ENCODE measurements at places on chromosomes 13 and 19.
A peak's percentile ranks its signal among the peaks of the same experiment; 100 is the strongest.

DNA sequence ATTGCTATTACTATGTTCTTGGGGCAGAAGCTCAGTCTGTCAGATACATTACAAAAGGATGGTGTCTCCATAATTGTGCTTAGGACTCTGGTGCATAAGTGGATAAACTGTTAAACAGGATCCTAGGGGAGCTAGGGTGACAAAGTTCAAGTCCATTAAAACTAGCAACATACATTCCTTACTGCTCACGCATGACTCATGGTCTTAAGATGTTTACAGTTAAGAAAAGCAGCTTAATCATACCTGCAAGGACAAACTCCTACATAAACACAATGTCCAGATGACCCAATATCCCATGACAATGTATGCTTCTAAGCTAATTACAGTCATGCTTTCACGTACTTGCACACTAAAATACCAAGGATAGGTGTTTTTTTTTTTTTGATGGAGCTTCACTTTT is 3.5 kb upstream of the ZNF701 start:
- no peak for DNase-seq

GRCh38 chr13:92459306-92459705 is 767.3 kb upstream of the GPC6 start:
- no peak for DNase-seq

DNA sequence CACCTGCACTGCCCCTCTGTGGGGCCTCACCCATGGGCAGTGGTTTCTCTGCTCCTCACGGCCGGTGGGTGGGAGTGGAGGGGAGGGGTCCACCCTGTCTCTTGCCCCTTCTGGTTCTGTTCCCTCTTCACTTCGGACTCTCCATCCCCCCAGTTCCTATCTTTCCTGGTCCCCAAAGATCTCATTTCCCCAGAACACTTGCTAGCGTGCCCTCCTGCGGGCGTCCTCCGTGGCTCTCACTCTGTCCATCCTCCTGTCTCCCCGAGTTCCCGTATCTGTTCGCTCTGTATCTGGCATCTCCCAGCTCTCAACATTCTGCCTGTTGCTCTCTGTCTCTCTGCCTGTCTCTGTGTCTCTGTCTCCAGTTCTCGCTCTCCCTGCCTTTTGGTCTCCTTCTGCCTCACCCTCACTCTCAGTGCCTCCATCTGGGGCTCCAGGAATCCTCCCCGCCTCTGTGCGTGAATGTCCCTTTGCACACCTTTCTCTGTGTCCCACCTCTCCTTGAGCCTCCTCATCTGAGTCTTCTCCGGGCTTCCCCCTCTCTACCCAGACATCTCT is 363 bp downstream of the SPIB start:
- no peak for DNase-seq

DNA sequence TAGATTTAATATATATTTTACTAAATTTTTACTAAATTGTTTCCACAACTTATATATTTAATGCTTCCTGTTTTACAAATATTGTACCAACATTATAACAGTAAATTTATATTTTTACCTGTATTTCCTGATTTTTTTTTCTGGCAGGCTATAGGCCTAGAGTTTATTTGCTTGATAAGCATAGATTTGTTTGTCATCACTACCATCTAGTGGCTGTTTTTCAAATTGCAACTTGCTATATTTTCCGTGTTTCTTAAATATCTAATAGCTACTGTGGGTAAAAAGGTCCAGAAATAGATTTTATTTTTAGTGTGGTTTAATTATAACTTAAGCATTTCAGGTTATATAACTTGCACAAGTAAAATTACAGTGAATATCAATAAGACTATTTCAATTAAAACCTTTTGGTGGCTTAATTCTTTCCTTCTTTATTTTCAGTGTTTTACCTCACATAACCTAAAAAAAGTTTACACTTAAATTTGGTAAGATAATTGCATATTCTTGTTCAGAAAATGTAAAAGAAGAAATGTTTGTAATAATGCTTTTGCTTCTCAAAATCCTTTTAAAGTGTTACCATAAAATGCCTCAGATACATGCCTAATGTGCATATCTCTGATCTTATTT is 60.6 kb downstream of the NDFIP2 start:
- no peak for DNase-seq

DNA sequence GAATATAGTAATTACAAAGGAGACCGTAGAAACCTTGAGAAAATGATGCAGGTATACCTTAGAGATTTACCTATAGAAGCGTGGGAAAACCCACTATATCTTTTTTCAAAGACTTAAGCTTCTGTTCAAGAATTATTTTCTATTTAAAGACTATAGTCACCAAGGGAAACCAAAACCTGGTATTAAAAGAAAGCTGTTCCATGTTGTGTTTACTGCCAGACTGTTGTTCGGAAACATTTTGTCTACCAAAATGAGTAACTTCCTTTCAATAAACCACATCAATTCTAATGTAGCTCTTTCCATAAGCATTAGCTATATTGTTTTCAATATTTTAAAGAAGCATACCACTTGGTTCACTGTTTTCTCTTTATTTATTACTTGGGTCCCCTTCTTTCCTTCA is 182.9 kb upstream of the SLITRK6 start:
- DNase-seq, result no peak

GRCh38 chr19:53057904-53058580 is 13.5 kb downstream of the ERVV-2 start:
- DNase-seq, result peak; percentile 77

- DNase-seq, result no peak
Observed at GRCh38 chr13:26948353-26948752, 187.8 kb upstream of the GPR12 start.

GRCh38 chr13:30905932-30906383 is at the start of gene MEDAG:
MEDAG (plus strand) TSS chr13:30906271; CDS start chr13:30906516, 245 bp downstream.
- DNase-seq, result no peak

DNA sequence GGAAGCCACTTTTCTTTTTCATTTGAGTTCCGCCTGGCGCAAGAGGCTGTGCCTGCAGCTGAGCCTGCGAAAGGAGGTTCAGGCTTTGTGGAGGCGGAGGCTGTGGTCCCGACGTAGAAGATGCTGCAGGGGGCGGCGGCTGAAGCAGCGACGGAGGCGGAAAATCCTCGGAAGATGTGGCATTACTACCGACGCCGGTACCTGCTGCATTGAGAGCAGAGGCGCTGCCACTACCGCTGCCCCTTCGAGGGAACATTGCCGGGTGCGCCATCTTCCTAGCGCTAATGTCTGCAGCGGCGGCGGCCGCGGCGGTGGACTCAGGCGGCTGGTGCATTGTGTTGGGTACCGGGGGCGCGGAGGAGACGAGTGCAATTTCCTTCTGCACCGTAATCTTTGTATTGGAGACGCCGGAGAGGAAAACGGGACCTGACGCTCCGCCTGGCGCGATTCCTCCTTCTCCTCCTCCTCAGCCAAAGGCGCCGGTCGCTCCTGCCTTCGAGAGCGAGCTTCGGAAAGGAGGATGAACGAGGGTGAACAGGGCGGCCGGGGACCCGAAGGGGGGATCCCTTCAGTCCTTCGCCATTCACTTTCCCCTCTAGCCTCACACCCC is at the start of gene TSC22D1:
TSS of gene TSC22D1 (minus strand) at position 590 of the 610 bp plus-strand sequence. CDS start at position 334, 256 bp downstream.
- no peak for DNase-seq

GRCh38 chr19:14150041-14150769 is 13.8 kb upstream of the ASF1B start:
- DNase-seq, result peak; percentile 81

DNA sequence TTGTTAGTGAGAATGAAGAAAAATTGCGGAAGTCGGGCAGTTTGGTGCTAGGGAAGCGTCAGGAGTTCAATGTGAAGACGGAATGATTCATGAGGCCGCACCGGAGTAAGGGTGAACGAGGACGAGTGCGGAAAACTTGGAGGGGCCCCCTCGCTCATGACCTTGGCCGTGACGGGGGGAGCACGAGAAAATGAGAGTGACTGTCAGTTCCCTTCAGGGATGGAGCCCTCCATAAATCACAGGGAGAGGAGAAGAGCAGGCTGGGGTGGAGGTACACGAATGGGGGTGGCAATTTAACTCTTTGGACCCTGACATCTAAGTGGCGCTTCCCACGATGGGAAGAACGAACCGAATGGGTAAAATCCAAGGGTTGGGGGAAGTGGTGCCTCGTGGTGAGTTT is 486.4 kb downstream of the TSHZ3 start:
- DNase-seq, result no peak

DNA sequence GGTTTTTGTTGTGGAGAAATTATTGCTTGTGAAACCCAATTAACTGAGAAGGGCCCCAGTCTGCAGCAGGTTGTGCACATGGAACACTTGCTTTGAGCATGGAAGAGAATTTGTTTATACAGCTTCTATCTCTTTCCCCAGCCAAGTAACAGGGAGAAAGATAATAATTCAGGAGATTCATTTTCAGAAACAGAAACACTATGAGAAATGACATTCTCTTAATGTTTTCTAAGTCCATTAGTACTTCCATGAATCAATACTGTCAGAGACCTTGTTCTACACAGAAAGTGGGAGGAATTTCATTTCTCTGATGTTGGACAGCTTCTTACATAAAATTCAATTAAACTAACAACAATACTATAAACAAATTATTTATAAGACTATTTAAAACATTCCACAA is 446.3 kb downstream of the KLF12 start:
- no peak for DNase-seq

DNA sequence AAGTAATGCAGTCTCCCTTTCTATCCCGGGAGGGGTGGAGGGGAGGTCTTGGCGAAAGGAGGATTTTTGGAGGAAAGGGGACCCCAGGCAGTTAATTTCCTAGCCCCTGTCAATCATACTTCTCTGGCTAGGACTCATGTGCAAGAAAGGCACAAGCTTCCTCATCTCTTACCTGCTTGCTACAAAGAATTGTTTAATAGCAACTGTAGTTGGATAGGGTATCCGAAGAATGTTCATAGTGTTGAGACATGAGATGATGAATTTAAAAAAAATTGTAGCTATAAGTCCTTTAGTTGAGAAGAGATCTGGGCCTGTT is 525 bp downstream of the BORA start:
- DNase-seq, result no peak

- DNase-seq, result no peak
Observed at GRCh38 chr19:33426621-33427361, 53.3 kb downstream of the CEBPG start.

GRCh38 chr19:1055886-1056620 is 10.9 kb upstream of the ARHGAP45 start:
- DNase-seq, result no peak

DNA sequence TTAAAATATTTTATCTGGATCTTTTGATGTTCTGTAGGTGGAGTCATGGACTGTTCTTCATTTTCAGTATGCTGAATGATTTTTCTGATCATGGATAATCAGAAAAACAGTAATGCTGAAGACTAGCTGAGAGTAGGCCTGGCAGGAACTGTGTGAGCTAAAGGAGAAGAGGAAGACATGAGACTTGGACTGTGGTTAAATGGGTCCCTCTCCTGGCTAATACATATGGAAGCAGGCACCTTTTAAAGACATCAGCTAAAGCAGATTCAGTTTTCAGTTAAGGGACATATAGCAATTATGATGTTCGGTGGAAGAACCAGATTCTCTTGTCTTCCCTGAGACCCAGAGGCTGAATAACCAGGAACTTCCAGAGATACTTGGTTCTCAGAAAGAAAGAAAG is 169.4 kb downstream of the OLFM4 start:
- no peak for DNase-seq

DNA sequence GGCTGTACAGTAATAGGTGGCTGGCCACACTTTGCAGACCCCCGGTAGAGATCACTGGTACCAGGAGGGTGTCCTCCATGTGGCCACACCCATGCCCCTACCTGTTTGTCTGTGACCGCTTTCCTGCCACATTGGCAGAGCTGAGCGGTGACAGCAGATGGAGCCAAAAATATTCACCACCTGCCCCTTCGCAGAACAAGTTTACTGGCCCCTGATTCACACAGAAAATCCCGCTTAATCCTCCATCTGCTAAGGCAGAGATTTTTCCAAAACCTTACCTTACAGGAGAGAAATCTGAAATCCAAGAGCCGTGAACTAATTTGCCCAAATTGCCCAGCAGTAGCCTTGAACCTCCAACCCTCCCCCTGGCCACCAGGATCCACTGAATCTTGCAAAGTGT is 52.1 kb downstream of the MYO9B start:
- no peak for DNase-seq

- DNase-seq, result no peak
Observed at GRCh38 chr19:6475321-6476108, 6.1 kb downstream of the DENND1C start.

DNA sequence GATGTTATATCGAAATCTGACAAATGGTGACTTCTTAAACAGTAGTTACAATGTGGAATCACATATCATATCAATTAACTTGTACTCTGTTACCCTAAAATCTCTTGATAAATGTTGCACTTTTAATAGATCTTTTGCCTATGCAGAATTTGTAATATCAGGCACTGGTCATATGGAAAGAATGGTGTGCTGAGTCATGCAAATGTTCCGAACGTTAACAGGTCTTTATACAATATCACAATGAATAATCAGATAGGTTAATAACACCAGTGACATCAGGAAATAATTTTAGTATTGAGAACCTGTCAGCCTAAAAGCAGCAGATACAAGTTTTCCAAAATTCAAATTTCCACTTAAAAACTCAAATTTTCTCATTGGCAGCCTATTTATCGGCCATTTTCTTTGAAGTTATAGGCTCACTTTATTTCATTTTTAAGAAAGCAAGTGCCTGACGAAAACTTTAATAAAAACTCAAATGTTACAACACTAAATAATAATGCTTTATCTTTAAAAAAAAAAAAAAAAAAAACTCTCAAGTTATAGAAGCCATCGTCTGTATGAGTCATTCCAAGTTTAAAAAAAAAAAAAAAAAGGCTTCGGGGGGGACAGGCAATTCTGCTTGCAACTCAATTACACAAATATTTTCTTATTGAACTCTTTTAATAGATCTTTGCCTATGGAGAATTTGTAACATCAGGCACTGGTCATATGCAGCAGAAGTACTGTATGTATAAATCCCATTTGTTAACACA is 180.9 kb downstream of the DIAPH3 start:
- DNase-seq, result no peak

DNA sequence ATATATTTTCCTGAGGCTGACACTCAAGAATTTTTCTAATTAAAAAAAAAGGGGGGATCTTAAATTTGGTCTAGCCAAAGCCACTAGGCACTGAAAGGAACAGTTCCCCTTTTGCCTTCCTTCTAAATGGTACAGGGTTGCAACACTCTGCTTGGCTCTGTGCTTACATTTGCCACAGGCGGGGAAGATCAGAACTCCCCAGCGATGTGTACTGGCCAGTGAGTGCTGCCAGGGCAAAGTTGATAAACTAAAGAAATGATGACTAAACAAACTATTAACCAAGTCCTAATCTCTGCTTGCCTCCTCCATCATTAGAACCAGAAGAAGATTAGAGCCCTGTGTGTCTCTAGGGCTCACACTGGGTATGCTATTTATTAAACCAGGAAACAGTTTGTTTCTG is 75.3 kb upstream of the SCEL start:
- DNase-seq, result no peak
